ENCODE measurements at places on chromosomes 5 and 9.

DNA sequence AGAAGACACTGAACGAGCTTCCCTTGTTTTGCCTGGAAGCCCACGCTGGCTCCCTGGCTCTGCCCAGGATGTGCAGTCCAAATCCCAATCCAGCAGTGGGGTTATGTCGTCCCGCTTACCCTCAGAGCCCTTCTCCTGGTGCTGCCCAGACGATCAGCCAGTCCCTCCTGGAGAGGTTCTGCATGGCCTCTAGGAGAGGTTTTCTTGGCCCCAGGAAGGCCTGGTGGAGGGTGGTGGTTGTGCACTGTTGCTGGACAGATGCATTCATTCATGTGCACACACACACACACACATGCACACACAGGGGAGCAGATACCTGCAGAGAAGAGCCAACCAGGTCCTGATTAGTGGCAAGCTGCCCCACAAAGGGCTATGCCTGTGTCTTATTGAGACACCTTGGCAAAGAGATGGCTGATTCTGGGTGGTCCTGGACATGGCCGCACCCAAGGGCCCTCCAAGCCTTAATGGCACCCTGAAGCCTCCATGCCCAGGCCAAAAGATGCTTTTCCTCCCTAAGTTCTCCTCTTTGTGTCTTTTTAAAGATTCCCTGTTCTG lies 10.5 kb upstream of the OLFM1 start:
- DNase-seq: no peak

DNA sequence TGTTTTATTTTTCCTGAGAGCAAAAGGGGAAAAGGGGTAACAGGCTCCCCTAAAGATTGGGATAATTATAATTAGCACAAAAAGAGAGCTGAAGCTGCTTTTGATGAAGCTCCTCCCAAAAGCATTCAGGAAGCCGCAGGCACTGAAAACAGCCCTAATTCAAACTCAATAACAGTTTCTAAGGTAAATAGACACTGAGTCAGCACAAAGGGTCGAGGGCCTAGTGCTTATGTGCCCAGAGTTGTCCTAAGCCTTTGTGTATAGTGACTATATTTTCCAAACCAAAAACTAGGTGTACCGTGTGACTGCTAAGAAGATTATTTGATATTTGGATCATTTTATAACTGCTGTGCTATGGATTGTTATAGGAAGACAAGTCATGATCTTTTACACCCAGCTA lies 67.7 kb downstream of the HMHB1 start:
- no peak for DNase-seq

GRCh38 chr5:143215690-143216089 lies 187.8 kb downstream of the NR3C1 start:
- no peak for DNase-seq

DNA sequence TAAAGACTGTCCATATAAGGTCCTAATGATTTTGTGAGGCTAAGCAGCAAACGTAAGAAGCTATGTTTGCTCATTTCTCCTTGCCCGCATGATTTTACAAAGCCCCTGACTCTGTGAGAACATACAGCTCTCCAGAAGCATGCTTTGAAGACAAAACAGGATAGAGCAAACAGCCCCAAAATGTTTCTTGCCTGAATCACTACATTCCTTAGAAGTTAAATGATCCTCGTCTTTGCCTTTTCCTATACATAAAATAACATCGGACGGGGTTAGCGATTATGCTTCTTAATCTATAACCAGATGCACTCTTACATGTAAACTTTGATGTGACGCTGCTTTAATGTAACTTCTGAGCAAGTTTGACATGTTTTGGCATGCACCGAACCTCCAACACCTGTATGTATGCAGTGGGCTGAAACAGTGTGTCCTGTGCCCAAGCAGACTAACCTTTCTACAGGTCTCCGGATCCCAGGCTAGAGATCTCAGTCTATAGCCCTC lies 353.7 kb downstream of the CETN3 start:
- DNase-seq: peak; percentile 52

- no peak for DNase-seq
Observed at GRCh38 chr5:178560911-178561310, 29.3 kb downstream of the COL23A1 start.
